ENCODE measurements at places on chromosomes 11 and 22. TPM values are rescaled to one million over a fixed set of nuclear protein-coding genes. Genes with fewer than 3 reads are reported as not detected.

AAMDC gene
- total RNA-seq, result 51.8 TPM

TRPC6 gene
- 0.16 TPM for total RNA-seq

HBE1 gene
- total RNA-seq, result not detected

JHY gene
- total RNA-seq, result 9.3 TPM

OR5B21 gene
- total RNA-seq, result not detected

TTC38 gene
- 13.3 TPM for total RNA-seq
